ENCODE measurements at places on chromosomes 1 and 21.
A peak's percentile ranks its signal among the peaks of the same experiment; 100 is the strongest.

- no peak for DNase-seq
These were observed 373.0 kb upstream of the ADAMTS5 start for GRCh38 chr21:27339902-27340301.

GRCh38 chr1:26949926-26950319 is 10.3 kb downstream of the KDF1 start:
- no peak for DNase-seq

- DNase-seq = peak; percentile 65
These were observed 8.2 kb downstream of the IFFO2 start for GRCh38 chr1:18948048-18948912.

GRCh38 chr1:183646776-183647175 is 6.3 kb downstream of the APOBEC4 start:
- no peak for DNase-seq

DNA sequence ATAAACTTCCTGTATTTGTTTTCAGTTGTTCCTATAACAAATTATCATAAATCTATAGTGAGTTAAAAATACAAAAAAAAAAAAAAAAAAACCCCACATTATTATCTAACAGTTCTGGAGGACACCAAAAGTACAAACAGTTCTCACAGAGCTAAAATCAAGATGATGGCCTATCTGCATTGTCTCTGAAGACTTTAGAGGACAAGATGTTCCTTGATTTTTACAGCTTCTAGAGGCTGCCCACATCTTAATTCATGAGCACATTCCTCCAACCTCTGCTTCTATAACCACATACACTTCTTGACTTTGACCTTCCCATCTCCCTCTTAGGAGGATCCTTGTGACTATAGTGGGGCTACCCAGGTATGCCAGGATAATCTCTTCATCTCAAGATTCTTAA is 806.1 kb downstream of the LTN1 start:
- no peak for DNase-seq

GRCh38 chr1:37175666-37176215 is 141.4 kb upstream of the GRIK3 start:
- DNase-seq = no peak

DNA sequence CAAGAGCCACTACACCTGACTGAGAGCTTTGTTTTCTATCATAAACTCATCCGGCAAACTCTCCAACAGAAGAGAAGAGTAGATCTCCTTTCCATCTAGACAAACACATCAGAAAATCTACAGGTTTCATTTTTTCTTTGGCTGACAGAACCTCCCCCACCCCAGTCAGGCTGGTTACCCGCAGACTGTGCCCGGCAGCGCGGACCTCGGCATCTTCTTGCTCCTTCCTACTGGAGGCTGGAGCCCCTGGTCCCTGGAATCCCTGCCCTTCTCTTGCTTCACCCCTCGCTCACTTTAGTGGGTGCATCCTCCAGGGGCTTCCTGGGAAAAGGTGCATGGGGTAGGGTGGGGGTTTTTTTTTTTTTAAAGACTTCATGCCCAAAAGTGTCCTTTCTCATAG is 23.0 kb downstream of the NCMAP start:
- DNase-seq = no peak

GRCh38 chr1:147676311-147677085 is 6.2 kb upstream of the ACP6 start:
- no peak for DNase-seq

GRCh38 chr1:162922201-162922600 is 61.2 kb upstream of the CCDC190 start:
- no peak for DNase-seq

- DNase-seq = no peak
These were observed 81.3 kb upstream of the DUSP10 start for GRCh38 chr1:221823149-221823548.

GRCh38 chr1:24167008-24167407 is 20.1 kb downstream of the IFNLR1 start:
- DNase-seq = no peak

DNA sequence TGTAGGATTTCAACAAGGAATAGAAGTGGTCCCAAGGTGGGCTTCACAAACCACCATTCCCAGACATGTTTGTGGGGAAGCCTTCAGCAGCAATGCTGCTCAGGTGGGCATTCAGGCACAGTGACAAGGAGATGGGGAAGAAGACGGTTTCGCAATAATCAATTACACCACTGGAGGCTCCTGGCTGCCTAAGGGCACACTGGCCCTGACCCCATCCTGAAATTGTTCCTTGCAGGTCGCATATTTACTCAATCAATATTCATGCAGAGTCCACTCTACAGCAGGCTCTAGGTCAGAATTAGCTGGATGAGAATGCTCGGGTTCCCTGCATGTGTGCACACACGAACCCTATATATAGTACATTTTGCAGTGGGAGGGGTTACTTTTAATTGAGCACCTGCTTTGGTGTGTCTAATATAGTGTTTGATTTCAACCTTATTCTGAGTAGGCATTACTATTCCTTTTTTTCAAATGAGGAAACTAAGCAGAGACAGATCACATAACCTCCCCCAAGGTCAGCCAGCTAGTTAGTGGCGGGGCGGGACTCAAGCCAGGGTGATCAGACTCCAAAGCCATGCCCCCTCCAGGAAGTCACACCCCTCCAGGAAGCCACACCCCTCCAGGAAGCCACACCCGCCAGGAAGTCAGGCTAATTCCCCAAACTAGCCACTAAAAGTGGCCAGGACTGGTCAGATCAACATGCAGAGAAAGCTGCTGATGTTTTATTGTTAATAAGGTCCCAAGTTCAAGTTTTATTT is 106.5 kb downstream of the HLCS start:
- DNase-seq = no peak

- no peak for DNase-seq
These were observed 300.3 kb downstream of the TTLL7 start for GRCh38 chr1:83698644-83699043.

DNA sequence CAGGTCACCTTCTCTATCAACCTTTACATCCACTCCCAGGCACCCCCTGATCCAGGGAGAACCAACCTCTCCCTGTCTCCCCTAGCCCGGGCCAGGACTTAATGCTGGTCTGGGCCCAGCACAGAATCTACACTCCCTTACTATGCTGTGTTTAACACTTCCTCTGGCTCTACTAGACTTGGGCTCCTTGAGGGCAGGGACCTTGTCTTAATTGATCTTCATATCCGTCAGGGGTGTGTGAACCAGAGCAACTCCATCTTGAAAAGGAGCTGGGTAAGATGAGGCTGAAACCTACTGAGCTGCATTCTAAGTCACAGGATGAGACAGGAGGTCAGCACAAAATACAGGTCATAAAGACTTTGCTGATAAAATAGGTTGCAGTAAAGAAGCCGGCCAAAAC is 98.9 kb downstream of the SSBP3 start:
- DNase-seq = no peak

Measured in activated CD8-positive, alpha-beta memory T cell treated with anti-CD3 and anti-CD28 coated beads, Interleukin-2, amount 50 U/mL, for 4 hours (primary cell).